MM.1S (cell line): ENCODE measurements at places on chromosomes 5 and 9.

- no peak overlapping the region for H3K27ac ChIP-seq
- H3K27me3 ChIP-seq, result peaks cover 21% of the 10 kb centered on the region
- no peak for DNase-seq
- no peaks in the 10 kb centered on the region for H3K36me3 ChIP-seq
These were observed 107.0 kb upstream of the MVB12B start for GRCh38 chr9:126219648-126220063.

- no peaks in the 10 kb centered on the region for H3K27me3 ChIP-seq
- H3K36me3 ChIP-seq, result no peaks in the 10 kb centered on the region
- H3K4me1 ChIP-seq, result no peaks in the 10 kb centered on the region
These were observed 19.1 kb downstream of the CREBRF start for GRCh38 chr5:173075137-173075843.

- DNase-seq, result no peak
- H3K4me3 ChIP-seq, result no peak overlapping the region
- H3K27me3 ChIP-seq, result no peaks in the 10 kb centered on the region
These were observed 172.7 kb downstream of the GADD45G start for GRCh38 chr9:89777544-89777943.

GRCh38 chr5:98436667-98437066, 336.8 kb upstream of the RGMB start:
- H3K27ac ChIP-seq, result no peak overlapping the region
- no peak overlapping the region for H3K4me3 ChIP-seq
- DNase-seq, result no peak

GRCh38 chr9:112119225-112120029, 55.7 kb downstream of the SUSD1 start:
- no peaks in the 10 kb centered on the region for H3K4me1 ChIP-seq
- H3K27ac ChIP-seq, result no peak overlapping the region
- H3K4me3 ChIP-seq, result no peak overlapping the region
- no peaks in the 10 kb centered on the region for H3K27me3 ChIP-seq
- DNase-seq, result no peak
- no peaks in the 10 kb centered on the region for H3K36me3 ChIP-seq

DNA sequence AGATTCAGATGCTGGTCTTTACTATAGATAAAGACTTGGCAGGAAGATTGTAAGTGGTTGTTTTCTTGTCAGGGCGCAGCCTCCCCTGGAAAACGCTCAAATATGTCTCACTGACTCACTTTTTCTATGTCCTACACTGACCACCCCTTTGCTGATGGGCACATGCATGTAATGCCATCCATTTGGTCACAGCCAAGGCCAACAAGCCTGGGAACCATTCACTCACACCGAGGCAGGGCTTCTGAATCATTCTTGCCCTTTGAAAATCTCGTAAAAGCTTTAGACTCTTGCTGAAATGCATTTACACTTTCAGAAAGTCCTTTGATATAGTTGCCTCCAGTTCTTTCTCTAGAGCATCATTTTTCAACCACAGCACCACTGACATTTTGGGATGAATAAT, 249.4 kb downstream of the ACTL7B start:
- H3K4me3 ChIP-seq, result no peak overlapping the region
- no peaks in the 10 kb centered on the region for H3K4me1 ChIP-seq
- H3K27ac ChIP-seq, result no peak overlapping the region
- H3K27me3 ChIP-seq, result no peaks in the 10 kb centered on the region
- DNase-seq, result no peak

GRCh38 chr5:64330728-64331231, 165.1 kb downstream of the RNF180 start:
- H3K27me3 ChIP-seq, result no peaks in the 10 kb centered on the region
- no peak overlapping the region for H3K27ac ChIP-seq
- no peak overlapping the region for H3K4me3 ChIP-seq
- no peak for DNase-seq
- H3K4me1 ChIP-seq, result no peaks in the 10 kb centered on the region

DNA sequence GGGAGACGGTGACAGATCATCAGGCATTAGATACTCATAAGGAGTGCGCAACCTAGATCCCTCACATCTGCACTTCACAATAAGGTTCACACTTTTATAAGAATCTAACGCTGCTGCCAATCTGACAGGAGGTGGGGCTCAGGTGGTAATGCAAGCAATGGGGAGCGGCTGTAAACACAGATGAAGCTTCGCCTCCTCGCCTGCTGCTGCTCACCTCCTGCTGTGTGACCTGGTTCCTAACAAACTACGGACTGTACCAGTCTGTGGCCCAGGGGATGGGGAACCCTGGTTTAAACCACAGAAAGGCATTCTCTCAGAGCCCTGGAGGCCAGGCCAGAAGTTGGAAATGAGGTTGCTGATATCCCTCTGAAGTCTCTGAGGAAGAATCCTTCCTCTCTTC, 323.6 kb downstream of the DRD1 start:
- no peak overlapping the region for H3K4me3 ChIP-seq
- no peaks in the 10 kb centered on the region for H3K4me1 ChIP-seq
- H3K27ac ChIP-seq, result no peak overlapping the region
- H3K36me3 ChIP-seq, result no peaks in the 10 kb centered on the region
- no peaks in the 10 kb centered on the region for H3K27me3 ChIP-seq
- no peak for DNase-seq

- no peaks in the 10 kb centered on the region for H3K4me1 ChIP-seq
- H3K36me3 ChIP-seq, result no peaks in the 10 kb centered on the region
- no peaks in the 10 kb centered on the region for H3K27me3 ChIP-seq
- no peak for DNase-seq
These were observed 128.7 kb downstream of the ENTREP1 start for GRCh38 chr9:69453746-69454145.
